ENCODE measurements at places on chromosomes 6 and 20. TPM values are rescaled to one million over a fixed set of nuclear protein-coding genes. Genes with fewer than 3 reads are reported as not detected.

Gene MCCD1
- not detected for total RNA-seq

Gene SIRPG
- 48.7 TPM for total RNA-seq

Gene CD93
- total RNA-seq = 0.84 TPM

Gene ARMC2
- 3.9 TPM for total RNA-seq

Gene GNAS
- 965 TPM for total RNA-seq

Gene CRISP2
- not detected for total RNA-seq

Gene MCHR2
- total RNA-seq = not detected

Gene CSTF1
- total RNA-seq = 62.0 TPM

Gene RHAG
- not detected for total RNA-seq

Gene CTNNBL1
- 93.4 TPM for total RNA-seq

Gene MICB
- 19.7 TPM for total RNA-seq

Gene DLL1
- total RNA-seq = 0.54 TPM

Gene PI16
- 0.96 TPM for total RNA-seq

Gene CPNE5
- total RNA-seq = 1.3 TPM

Gene TUBE1
- 44.4 TPM for total RNA-seq

Gene PNLDC1
- 0.11 TPM for total RNA-seq

Gene ADAM33
- total RNA-seq = not detected

Gene NFATC2
- 38.5 TPM for total RNA-seq

Gene NT5E
- 4.9 TPM for total RNA-seq

Gene SRMS
- total RNA-seq = not detected

Gene TIAM2
- 10.4 TPM for total RNA-seq

Gene BHLHE23
- total RNA-seq = not detected

Gene SLC35D3
- total RNA-seq = not detected

Gene DEFB123
- total RNA-seq = not detected

Gene SPTLC3
- 1.3 TPM for total RNA-seq

Gene SAPCD1
- 12.2 TPM for total RNA-seq

Gene LPA
- not detected for total RNA-seq

Gene MOG
- not detected for total RNA-seq

Gene FRK
- total RNA-seq = 0.05 TPM

Gene GPR6
- total RNA-seq = not detected

Gene LY6G6D
- not detected for total RNA-seq

Gene RAET1E
- not detected for total RNA-seq

Gene CHMP4B
- 86.0 TPM for total RNA-seq

Gene ADGRF5
- total RNA-seq = not detected

All from activated CD4-positive, alpha-beta T cell treated with anti-CD3 and anti-CD28 coated beads for 36 hours (primary cell).